Stimulated activated naive B cell treated with anti-CD40 and anti-IgM and Interleukin-4, amounts not matched to agents 10 μg/mL and 1 μg/mL and 100 μg/mL, for 72 hours (primary cell): ENCODE measurements at places on chromosomes 12 and 14.
A peak's percentile ranks its signal among the peaks of the same experiment; 100 is the strongest.

DNA sequence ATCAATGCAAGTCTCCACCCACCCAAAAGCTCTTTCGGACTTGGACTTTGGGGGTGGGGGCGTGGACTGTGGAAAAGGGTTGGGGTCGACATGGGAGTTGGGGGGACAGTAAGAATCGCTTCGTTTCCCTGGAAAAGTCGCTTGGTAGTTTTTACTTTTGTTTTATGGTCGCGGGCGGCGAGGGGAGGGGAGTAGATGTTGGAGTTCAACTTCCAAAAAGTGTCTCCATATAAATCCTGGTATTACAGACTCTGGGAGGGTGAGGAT lies 568 bp upstream of the BCL11B start:
- no peak for DNase-seq

GRCh38 chr12:11158885-11159444 lies 12.0 kb upstream of the SMIM10L1 start:
- no peak for DNase-seq

- DNase-seq = no peak
These were observed 7.3 kb upstream of the CLECL1 start for GRCh38 chr12:9740106-9740750.

DNA sequence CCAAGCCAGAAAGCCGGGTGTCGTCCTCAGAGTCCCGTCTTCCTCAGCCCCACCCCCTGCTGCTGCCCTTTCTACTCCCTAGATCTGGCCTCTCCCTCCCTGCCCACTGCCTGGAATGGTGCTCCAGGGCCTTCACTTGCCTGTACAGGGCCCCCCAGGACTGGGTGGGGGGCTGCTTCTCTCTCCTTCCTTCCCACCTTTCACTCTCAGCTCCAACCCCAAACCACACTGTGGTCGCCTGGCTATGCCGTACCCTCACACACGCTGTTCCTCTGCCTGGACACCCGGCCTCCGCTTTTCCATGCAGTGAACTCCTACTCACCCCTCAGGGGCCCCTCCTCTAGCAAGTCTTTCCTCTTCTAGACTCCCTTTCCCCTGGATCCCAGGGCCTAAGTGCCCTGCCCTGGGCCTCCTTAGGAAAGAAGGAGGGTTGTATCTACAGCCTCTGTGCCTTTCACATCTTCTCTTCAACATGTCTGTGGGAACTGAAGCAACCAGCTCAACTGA lies 25.5 kb upstream of the DIO3 start:
- no peak for DNase-seq

GRCh38 chr12:79689477-79690141 lies 1.2 kb downstream of the PAWR start:
- peak; percentile 43 for DNase-seq

- no peak for DNase-seq
These were observed 6.3 kb downstream of the TIGAR start for GRCh38 chr12:4327293-4327692.

DNA sequence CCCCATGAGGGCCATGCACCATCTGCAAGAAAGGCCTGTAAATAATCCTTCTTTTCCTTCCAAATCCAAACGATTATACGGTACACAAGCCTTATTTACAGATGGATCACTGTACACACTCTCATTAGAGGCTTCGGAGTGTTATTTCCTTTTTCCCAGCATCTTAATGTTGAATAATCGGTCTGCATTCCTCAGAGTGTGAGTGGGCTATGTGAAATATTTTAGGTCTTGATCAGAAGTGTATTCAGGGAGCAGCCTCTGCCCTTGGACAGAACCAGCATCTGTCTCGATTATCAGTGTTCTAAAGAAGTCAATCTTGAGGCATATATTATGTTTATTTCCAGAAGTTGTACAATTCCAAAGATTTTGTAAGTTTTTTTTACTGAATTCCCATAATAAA lies 340.6 kb downstream of the SEC23A start:
- no peak for DNase-seq

GRCh38 chr14:69580009-69580577 lies 5.4 kb upstream of the CCDC177 start:
- DNase-seq = no peak

DNA sequence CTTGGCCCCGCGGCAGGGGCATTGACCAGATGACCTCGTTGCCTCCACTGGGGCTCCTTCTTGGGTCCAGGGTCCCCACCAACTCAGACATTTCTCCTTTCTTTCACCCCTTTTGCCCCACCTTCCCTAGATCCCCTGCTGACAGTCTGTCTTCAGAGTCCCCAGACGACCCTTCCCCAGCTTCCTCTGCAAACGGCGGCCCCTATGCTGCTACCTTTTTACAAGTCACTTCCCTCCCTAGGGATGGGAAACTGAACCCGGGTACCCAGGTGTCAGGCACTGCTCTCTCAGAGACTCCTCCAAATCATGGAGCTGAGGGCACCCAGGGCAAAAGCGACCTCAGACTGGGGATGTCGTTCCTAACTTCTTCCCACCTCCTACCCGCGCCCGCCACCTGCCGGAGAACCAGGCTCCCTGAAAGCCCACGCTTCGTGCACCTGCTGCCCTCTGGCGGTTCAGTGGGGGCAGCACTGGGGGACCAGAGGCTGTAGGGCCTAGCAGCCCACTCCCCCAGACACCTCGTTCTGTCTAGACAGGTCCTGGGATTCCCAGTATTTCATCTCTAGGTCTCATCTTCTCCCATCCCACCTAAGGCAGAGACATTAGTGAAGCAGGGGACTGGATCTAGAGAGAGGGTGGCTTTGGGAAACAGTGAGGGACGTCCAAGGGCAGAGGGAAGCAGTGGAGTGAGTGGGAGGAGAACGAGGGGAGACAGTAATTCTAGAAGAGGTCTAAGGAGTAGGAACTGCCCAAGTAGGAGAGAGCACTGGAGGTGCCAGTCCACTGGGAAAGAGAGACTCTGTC lies 4.9 kb downstream of the ZNF385A start:
- peak; percentile 79 for DNase-seq

- DNase-seq = no peak
These were observed 5.1 kb upstream of the MED13L start for GRCh38 chr12:116282371-116283286.

GRCh38 chr14:105005929-105006830 lies 14.7 kb downstream of the CDCA4 start:
- no peak for DNase-seq

- no peak for DNase-seq
These were observed at the start of gene KCNH5 for GRCh38 chr14:63045234-63045611. KCNH5 (minus strand) TSS chr14:63045458; CDS start chr14:63045186, 272 bp downstream.

GRCh38 chr14:22097072-22097471 lies 423.5 kb upstream of the OR4E1 start:
- no peak for DNase-seq

GRCh38 chr12:121576851-121577391 lies 3.9 kb downstream of the KDM2B start:
- no peak for DNase-seq

GRCh38 chr12:75685617-75686225 lies 174.3 kb upstream of the KRR1 start:
- DNase-seq = no peak

DNA sequence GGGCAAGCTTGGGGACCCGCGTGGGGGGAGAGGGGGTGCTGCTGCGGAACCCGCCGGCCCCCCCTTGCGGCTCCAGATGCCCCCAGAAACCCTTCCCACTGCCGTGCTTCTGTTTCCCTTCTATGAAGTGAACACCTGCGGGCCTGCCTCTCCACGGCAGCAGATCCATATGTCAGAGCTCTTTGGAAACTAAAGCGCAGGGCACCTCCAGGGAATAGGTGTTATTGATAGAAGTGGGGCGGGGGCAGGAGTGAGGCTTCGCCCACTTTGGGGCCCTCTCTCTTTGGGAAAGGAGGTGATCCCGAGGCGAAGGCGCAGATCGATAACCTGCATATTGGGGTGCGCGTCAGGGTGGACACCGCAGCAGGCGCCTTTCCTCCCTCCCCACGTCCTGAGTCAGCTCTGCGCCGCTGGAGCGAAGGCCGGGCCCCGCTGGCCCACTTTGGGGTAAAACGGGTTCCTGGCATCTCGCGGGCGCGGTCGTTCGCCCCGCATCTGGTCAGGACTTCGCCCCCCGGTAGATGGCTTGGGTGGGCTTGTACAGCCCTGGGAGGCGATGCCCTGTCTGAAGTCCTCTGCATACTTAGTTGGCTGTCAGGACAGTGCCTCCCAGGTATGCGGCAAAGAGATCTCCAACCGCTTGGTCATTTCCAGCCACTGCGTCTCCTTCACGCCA lies 524 bp downstream of the KMT5A start:
- no peak for DNase-seq

GRCh38 chr12:23221066-23221465 lies 596.1 kb downstream of the ETNK1 start:
- DNase-seq = no peak

GRCh38 chr12:106062693-106063092 lies 76.1 kb downstream of the NUAK1 start:
- no peak for DNase-seq

DNA sequence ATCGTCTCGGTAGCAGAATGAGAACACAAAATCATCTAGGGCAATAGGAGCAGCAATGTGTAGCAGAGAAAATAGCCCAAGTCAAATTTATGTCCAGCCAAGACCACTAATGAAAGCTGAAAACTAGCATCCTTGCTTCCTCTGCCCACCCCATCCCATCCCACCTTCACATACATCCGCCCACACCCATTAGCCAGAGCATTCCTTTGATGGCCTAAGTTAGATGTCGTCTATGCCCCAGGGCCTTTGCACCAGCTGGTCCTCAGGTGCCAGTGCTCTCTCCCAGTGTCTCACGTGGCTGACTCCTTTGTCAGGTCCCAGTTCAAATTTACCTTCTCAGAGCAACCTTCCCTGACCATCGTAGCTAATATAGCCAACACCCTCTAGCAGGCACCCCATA lies 17.8 kb upstream of the PPP2R5C start:
- DNase-seq = no peak

DNA sequence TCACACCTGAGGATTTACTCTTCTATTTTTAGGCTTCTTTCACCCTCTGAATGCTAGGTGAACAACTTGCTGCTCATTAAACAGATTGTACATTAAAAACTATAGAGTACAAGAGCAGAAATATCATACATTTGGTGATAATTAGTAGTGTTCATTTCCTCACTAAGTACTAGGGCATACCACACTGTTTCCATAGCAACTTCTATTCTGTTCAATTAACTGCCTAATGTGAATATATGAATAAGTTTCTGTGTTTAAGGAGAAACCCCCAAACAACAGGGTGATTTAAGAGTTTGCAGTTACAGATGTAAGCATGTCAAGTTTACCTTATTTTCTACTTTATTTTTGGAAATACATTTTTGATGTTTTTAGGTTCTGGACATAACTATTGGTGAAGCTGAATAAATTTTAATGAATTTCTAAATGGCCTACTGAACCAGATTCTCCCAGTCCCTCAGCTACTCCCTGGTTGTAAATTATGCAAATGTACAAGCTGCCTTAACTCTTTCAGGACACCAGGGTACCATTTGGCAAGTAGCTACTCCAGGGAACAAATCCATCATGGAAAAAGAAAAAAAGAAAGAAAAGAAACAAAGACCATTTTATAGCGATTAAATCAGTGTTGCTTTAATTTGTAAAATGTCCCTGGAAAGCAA lies 199.8 kb upstream of the NAV3 start:
- DNase-seq = no peak

DNA sequence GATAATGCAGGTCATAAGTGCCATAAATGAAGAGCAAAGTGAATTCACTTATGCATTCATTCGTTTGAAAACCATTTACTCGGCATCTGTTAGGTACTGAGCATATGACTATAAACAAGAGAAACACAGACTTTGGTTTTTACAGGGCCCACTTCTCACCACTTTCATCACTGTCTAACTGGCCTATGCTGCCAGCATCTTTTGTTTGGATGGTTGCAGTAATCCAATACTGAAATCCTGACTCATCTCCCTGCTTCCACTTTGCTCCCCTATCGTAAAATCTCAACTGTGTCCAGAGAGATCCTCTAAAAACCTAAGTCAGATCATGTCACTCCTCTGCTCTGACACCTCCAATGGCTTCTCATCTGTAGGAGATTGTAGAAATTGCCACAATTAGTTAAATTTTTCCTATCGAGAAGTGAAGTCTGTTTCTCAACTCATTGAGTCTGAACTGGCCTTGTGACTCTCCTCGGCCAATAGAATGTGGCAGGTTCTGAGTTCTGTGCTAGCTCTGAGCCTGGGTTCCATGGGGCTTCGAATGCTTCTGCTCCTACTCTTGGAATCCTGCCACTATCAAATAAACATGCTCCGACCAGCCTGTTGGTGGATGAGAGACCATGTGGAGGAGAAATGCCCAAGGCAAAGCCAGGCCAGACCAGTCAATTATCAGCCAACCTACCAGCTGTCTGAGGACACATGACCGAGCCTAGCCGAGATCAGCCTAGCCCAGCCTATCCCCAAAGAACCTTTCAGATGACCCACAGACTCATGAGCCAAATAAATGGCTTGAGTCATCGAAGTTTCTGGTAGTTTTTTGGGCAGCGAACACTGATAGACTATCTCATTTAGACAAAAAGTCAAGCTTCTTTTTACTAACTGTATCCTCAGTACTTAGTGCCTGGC lies 2.2 kb upstream of the BATF start:
- DNase-seq = no peak

GRCh38 chr12:131832321-131833231 lies 4.4 kb downstream of the MMP17 start:
- DNase-seq = no peak

GRCh38 chr14:99668307-99669295 lies 15.5 kb upstream of the CYP46A1 start:
- no peak for DNase-seq

DNA sequence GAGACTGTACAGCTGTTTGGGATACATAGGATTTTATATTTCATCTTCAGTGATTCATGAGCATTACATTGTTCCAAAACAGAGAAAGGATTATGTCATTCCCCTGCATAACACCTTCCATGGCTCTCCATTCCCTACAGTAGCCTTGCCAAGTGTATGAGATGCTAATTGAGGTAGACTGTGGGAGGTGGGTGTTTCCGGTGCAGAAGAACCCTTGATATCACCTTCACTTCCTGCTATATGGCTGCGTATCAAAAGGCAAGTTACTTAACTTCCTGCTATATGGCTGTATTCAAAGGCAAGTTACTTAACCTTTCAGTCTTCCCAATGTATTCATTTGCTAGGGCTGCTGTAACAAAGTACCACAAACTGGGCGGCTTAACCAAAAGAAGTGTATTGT lies 11.2 kb downstream of the FAR2 start:
- DNase-seq = no peak

DNA sequence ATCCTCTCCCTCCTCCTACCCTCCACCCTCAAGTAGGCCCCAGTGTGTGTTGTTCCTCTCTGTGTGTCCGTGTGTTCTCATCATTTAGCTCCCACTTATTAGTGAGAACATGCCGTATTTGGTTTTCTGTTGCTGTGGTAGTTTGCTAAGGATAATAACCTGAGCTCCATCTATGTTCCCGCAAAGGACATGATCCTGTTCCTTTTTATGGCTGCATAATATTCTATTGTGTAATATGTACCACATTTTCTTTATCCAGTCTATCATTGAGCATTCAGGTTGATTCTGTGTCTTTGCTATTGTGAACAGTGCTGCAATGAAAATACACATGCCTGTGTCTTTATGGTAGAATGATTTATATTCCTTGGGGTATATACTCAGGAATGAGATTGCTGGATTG lies 30.5 kb downstream of the JDP2 start:
- no peak for DNase-seq

- DNase-seq = no peak
These were observed 146.2 kb downstream of the ATP23 start for GRCh38 chr12:58087423-58088127.
